Left renal cortex interstitium (tissue), 4 donors: ENCODE measurements at places on chromosomes 5 and 9.

- no peak for DNase-seq
These were observed 342.7 kb upstream of the RFX3 start for GRCh38 chr9:3868466-3868865.

GRCh38 chr9:94610181-94610606 is 16.6 kb upstream of the FBP2 start:
- DNase-seq: no peak

- DNase-seq: no peak
These were observed 48.5 kb downstream of the GDNF start for GRCh38 chr5:37791321-37791720.

GRCh38 chr5:34767180-34767579 is 71.8 kb upstream of the TTC23L start:
- no peak for DNase-seq

DNA sequence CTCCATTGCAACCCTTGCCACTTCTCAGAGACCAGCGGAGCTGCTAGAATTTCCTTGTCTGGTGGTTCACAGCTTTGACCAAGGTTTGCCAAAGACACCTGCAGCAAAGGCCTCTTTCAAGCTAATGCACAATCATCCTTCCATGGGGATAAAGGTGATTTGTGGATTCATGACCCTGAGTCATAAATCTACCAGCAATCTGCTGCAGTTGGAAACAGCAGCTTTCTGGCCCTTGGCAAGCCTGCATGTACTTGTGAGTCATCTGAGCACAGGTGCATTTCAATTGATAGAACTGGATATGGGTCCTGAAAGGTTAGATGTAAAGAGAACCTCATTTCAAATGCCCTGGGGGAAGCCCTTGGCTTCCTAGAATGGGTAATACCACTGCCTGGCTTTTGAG is 21.6 kb upstream of the TCF7 start:
- DNase-seq: no peak

DNA sequence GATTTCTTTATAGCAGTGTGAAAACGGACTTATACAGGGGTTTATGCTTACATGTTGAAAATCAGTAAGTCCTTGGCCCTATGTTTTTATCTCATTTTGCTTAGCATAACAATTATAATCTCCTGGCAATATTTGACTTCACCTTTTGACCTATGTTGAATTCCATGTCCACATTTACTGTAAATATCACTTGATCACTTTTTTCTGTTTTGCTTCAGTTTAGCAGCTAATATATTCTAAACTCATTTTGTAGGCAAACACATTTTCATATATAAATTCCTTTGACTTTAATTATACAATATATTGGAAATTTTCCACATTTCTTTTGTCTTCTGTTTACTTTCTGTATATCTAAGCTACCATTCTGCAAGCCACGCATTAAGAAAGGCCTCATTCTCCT is 674.0 kb downstream of the MAT2B start:
- DNase-seq: no peak

GRCh38 chr5:139924294-139925215 is 118.5 kb downstream of the NRG2 start:
- DNase-seq: no peak

- no peak for DNase-seq
These were observed 13.8 kb downstream of the RGMB start for GRCh38 chr5:98787131-98787719.
